ENCODE measurements at places on chromosomes 4 and X. TPM values are rescaled to one million over a fixed set of nuclear protein-coding genes. Genes with fewer than 3 reads are reported as not detected.

The SSX2B gene
- not detected for total RNA-seq

The ZBTB33 gene
- 15.2 TPM for total RNA-seq

The LRCH2 gene
- total RNA-seq: 0.04 TPM

The PLRG1 gene
- total RNA-seq: 42.4 TPM

The CT45A3 gene
- not detected for total RNA-seq

The APOO gene
- 36.0 TPM for total RNA-seq

The VCX2 gene
- not detected for total RNA-seq

The ERCC6L gene
- total RNA-seq: 2.2 TPM

The CXCL11 gene
- 1.2 TPM for total RNA-seq

The NWD2 gene
- not detected for total RNA-seq

The ABCD1 gene
- 1.2 TPM for total RNA-seq

The HSFX4 gene
- total RNA-seq: not detected

The F8A3 gene
- total RNA-seq: 1.1 TPM

The AFF2 gene
- total RNA-seq: not detected
